GM20000 (cell line): ENCODE measurements at places on chromosomes 4 and X.

GRCh38 chr4:106032851-106033286 is 137.6 kb downstream of the NPNT start:
- no peak for DNase-seq

DNA sequence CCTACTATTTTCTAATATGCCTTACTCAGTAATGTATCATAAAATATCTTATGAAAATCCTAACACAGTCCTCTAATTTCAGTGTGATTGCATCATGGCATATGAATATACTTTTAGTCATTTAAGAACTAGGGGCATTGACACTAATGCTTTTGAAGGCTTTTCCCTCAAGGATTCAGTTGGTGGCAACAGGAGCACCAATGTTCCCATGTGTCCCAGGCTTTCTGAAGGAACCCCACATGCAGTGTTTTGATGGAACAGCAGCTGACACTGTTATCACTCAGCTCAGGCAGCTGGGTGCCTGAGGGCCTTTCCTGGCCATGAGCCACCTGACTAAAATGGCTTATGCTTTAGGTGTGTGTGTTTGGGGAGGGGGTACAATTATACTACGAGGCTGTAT is 348.3 kb downstream of the ARHGAP24 start:
- DNase-seq: no peak

- no peak for DNase-seq
Measured at GRCh38 chr4:33661636-33662035, 2582.7 kb downstream of the ARAP2 start.

- DNase-seq: no peak
Measured at GRCh38 chrX:123219916-123220315, 35.8 kb downstream of the GRIA3 start.

DNA sequence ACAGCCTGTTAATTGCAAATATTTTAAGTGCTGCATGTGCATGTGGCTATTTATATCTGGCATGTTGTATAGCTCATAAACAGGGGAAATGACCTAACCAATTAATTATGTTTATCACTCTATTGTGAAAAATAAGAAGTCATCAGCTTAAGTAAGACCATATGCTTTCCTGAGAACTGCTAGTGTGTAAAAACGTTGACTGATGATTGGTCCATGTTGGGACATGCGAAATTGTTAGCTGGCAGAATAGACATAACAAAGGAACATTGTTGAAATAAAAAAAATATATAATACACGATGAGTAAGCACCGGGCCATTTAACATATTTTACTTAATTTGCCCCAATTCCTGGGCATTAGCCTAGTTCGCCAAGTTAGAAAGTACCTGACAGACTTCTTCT is 207.5 kb downstream of the ANK2 start:
- no peak for DNase-seq

- DNase-seq: no peak
Measured at GRCh38 chr4:2289311-2289954, 27.5 kb upstream of the MXD4 start.

- no peak for DNase-seq
Measured at GRCh38 chr4:158817562-158818296, 48.9 kb downstream of the FNIP2 start.

DNA sequence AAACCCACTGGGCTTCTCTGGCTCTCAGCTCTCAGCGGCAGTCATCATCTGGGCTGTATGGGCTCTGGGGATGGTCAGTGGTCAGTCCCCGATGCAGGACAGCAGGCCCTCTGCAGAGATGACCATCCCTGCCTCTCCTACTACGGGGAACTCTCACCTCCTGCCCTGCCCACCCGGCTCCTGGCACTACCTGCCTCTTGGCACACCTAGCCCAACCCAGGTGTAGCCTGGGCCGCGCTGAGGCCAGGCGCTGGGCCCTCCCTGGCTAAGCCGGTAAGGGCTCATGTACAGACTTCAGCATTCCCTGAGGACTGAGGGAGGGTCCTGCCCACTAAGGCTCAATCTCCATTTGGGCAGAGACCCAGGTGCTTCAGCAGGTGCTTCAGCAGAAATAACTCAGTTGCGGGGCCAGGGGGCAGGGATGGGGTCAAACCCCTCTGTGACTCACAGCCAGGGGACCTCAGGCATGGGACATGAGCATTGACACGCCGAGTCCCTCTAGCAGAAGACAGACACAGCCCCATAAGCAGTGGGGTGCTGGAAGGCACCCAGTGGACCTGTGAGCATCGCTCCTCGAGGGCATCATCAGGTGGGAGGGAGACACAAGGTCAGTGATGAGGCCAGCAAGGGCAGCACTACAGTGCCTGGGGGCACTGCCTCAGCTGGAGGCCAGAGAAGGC is 71.0 kb downstream of the ACOX3 start:
- no peak for DNase-seq

DNA sequence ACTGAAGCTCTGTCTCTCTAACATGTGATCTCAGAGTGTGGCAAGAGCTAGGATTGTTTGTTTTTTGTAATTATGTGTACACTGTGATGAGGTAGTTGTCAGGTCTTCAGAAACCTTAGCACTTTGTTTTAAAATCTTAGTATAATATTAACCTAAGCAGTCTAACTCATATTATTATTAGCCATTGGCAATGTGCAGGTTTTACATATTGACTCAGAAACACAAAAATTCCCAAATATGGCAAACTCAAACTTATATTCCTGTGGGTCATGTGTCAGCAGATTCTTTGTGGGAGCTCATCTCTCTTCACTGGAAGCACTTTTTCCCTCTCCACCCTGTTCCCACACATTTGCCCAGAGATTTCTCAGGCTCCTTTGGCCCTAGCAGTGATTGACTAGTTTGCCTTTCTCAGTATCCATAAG is 8.2 kb upstream of the PWWP3B start:
- no peak for DNase-seq

- no peak for DNase-seq
Measured at GRCh38 chr4:105122350-105122749, 24.3 kb upstream of the TET2 start.

GRCh38 chr4:142493255-142494110 is 352.6 kb downstream of the INPP4B start:
- DNase-seq: no peak

DNA sequence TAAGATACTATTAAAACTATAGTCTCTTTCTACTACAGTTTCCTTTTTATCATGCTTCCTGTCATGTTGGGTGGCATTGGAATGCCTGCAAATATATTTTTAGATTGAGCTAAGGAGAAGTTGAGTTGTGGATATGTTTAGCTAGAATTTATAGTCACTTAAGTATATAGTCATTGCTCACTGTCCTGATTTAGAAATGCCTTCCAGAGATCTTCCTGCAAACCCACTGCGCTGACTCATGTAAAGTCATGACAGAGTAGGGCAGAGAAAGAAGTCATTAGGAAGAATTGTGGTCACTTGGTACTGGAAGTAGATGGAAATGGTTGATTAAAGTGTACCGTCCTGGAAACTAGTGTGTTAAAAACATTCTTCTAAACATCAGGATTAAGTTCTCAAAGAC is 490.3 kb upstream of the PABPC4L start:
- no peak for DNase-seq

- no peak for DNase-seq
Measured at GRCh38 chrX:107290019-107290418, 83.6 kb downstream of the DNAAF6 start.

GRCh38 chr4:34035225-34035624 is 2209.1 kb downstream of the ARAP2 start:
- no peak for DNase-seq

- peak; percentile 68 for DNase-seq
Measured at GRCh38 chr4:168877511-168878491, 132.3 kb downstream of the CBR4 start.

DNA sequence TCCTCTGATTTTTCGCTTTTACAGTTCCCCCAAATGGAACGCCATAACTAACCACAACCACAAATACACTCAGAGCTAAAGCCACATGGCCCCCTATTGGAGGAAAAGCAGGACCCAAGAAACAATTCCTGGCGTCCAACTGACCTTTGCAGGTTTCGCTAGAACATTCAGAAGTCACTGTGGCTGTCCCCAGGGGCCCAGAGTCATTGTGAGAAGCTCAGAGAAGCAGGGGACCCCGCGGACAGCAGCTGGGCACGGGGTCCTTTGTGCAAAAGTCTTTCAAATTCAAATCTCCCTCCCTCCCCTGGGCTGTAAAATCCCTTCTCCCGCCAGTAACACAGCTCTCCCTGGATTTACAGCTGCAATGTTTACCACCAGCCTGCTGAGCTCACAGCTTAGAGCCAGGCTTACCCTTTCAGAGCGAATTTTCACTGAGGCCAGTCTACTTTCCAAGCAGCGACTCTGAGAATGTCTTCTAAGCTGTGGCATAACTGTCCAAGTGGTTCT is 214.8 kb downstream of the CRLF2 start:
- DNase-seq: no peak

- DNase-seq: peak; percentile 30
Measured at GRCh38 chr4:8874896-8875680, 3.4 kb upstream of the HMX1 start.
